ENCODE measurements at places on chromosomes 12 and 14.

GRCh38 chr12:78886719-78887407 is 22.3 kb downstream of the SYT1 start:
- DNase-seq: no peak

DNA sequence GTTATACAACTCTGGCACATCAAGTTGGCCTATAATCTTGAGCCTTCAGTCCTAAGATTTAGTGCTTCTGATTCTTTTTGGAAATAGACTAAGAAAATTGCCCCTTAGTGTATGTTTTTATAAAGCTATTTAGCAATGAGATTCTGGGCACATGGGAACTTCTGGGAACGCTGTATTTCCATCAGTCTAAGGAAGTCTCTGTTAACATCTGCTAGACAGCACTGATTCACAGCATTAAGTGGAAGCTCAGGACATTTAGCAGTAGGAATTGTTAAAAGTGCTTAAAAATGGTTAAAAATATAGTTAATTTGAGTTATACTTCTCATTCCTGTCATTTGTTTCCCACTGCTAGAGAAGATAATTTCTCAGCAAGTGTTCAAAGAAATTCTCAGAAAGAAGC is 579.1 kb downstream of the SLC16A7 start:
- no peak for DNase-seq

- DNase-seq: no peak
Observed at GRCh38 chr14:59481871-59482540, 2.2 kb downstream of the L3HYPDH start.

- no peak for DNase-seq
Observed at GRCh38 chr12:116717466-116718437, 20.1 kb downstream of the SPRING1 start.

DNA sequence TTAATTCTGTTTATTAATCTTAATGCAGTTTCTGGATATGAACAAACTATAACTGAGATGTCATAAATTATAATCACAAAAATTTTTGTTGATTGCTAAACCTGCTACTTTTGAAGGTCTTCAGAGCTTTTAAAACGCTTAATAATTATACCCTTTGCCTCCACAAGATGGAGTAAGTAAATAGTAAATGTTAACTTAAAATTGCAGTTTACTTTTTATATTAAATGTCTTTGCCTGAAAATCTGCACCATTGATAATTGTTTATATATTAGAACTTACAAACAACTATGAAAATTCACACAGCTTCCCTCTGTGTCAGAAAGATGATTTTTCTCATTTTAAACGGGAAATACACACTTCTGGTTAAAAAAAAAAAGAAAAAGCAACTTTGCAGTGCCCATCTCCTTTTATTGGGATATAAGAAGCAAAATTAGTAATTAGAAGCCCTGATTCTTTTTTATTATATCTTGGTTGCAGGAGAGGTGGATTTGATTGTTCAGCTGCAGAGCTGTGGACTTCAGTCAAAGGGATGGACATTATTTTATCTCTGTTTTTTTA is 35.6 kb downstream of the SCFD1 start:
- no peak for DNase-seq

DNA sequence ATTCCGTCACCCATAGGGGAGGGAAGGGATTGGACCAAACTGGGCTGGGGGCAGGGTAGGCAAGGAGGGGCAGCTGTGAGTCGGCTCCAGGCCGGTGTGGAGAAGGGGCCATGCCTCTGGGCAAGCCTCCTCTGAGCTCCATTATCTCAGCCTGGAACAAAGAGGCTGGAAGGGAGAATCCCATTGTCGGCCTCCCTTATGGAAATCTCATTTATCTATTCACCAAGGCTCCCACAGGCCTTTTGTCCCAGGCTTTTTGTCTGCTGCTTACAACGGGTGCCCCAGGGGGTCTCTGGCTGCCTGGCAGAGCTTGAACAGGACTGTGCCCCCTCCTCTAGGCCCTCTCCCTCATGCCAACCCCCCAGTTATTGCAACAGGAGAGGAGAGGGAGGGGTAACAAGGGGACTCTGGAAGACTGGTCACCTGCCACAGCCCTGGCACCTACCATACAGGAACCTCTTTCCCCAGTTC is 19.5 kb downstream of the FIGNL2 start:
- DNase-seq: no peak

GRCh38 chr12:80490329-80490728 is 46.3 kb downstream of the PTPRQ start:
- no peak for DNase-seq

DNA sequence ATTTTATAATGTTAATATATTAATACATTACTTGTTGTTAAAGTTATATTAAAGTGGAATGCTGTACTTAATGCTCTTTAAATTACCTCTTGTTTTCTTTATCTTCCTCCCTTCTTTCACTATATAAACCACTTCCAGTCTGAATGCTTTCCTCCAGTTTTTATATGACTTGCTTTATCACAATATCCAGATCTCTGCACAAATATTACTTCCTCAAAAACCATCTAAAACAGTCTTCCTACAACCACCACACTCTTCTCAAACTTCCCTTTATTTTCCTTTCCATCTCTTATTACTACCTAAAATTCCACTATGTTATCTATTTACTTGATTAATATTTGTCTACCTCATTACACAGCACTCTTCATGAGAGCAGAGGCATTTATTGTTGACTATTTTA is 956.6 kb downstream of the LRFN5 start:
- no peak for DNase-seq

GRCh38 chr14:67059596-67059995 is 129.6 kb upstream of the GARIN2 start:
- DNase-seq: no peak

- DNase-seq: no peak
Observed at GRCh38 chr12:42589465-42590329, at the start of gene PRICKLE1. PRICKLE1 (minus strand) TSS chr12:42589746; CDS start chr12:42472516, 117,230 bp downstream.

- no peak for DNase-seq
Observed at GRCh38 chr14:69896080-69896479, 16.9 kb downstream of the SMOC1 start.

- DNase-seq: no peak
Observed at GRCh38 chr12:122399254-122399591, 23.2 kb downstream of the CLIP1 start.

DNA sequence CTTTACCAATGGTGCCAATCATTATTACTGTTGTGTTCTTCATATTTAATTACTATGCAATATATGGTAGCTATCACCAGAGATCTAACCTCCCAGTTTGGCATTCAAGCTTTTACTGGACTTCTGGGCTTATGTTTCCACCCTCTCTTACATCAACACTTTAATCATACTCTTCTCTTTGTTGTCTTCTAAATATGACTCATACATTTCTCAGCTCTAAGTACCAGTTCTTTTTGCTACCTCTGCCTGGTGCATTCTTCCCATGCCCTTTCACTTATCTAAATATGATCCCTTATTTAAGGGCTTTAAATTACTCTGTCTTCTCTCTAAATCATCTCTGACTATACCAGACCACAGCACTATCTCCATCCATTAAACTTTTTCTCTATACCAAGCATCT is 246.1 kb upstream of the CCDC196 start:
- no peak for DNase-seq

DNA sequence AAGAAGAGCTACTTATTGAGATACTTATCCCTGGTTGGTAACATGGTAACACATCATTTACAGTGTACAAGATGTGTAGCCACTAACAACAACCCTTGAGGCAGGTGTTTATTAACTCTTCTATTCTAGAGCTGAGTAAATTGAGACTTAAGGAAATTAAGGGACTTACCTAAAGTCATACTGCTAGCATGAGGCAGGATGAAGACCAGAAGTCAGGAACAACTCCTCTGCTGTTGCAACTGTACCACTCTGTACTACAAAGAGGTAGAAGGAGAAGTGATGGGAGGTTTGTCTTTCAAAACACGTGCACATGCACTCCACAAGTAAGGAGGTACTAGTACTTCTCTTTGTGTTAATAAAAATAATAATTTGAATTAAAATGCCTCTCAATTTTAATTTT is 79.9 kb downstream of the LLPH start:
- DNase-seq: no peak

DNA sequence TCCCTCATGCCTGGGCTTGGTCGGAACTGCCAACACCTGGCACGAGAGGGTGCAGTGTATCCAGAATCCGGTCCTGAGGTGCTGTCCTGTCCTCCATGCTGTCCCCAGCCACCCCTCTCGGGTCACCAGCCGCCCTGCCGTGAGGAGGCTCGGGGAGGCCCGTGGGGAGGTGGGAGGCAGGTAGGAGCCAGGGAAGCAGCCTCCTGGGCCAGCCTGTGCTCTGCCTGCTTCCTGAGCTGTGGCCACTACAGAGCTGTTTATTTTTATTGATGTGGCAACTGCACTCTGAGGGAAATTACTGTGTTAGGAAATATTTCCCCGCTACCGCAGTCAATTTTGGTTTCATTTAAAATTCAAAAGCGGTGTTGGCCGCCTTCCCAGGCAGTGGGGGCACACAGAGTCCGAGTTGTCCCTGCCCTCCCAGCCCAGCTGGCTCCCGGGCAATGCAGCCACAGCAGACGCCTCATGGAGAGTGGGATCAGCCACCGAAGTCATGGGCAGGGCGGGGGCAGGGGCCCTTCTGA is 18.3 kb downstream of the NOC4L start:
- no peak for DNase-seq

DNA sequence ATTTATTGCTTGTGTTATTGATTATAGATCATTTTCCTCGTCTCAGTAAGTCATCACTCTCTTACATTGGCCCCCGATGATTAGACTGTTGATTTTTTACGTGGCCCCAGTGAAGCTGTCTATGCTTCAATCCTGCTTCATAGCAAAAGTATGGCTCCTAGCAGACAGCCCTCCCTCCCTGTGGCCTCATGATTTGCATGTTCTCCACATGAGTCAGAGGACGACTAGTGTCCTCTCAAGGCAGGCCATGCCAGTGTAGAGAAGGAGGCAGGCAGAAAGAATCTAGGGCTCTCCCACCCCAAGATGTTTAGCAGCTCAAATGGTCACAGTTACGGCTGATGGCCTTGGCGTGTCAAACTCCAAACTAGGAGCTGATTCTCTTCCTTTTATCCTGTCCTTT is 59.6 kb downstream of the FIGNL2 start:
- no peak for DNase-seq

DNA sequence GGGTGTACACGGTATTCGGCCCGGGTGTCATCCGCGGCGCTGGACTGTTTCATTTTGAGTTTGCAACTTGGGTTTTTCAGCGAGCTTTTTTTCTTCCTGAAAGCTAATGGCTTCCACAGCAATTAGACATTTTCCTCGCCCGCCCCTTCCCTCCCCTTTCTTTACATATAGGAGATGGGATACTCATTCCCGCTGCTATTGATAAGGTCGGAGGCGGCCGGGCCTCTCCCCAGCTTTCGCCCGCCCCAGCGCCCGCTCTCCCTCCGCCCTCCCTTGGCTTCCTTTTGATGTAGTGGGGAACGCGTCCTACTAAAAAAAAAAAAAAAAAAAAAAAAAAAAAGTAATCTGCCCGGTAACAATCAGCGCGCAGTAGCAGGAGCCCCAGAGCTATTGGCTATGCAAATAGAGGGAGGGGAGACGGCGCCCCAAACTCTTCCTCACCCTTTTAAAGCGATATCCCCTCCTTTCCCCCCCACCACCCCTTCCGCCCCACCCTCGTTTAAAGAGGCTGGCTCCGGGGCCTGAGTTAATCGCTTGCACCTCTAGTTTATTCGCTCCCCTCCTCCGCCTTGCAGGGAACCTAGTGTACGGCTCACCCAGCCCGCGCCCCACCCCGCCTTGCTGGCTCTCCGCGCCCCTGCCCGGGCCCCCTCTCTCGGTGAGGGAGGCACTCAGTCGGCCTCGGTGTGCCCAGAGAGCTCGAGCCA is 1.7 kb upstream of the CCND2 start:
- no peak for DNase-seq

GRCh38 chr12:88266806-88267360 is 124.8 kb downstream of the TMTC3 start:
- no peak for DNase-seq

- DNase-seq: no peak
Observed at GRCh38 chr14:29937116-29937515, 9.5 kb upstream of the PRKD1 start.

DNA sequence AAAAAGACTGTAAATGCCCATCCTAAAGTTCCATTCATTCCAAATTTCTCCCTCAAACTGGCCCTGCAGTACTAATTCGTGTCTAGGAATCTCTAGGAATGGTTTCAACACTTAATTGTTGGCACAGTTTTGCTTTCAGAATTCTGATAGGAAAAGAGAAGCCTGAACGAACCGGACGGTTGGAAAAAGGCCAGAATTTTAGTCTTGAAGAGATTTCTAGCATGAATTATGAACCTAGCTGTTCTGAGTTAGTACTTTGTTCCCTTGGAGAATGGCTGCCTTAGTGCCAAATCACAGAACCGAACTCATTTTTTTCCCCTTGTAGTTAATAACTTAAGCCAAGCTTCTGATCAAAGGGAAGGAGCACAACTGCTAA is 262.6 kb downstream of the ADAMTS20 start:
- DNase-seq: no peak

DNA sequence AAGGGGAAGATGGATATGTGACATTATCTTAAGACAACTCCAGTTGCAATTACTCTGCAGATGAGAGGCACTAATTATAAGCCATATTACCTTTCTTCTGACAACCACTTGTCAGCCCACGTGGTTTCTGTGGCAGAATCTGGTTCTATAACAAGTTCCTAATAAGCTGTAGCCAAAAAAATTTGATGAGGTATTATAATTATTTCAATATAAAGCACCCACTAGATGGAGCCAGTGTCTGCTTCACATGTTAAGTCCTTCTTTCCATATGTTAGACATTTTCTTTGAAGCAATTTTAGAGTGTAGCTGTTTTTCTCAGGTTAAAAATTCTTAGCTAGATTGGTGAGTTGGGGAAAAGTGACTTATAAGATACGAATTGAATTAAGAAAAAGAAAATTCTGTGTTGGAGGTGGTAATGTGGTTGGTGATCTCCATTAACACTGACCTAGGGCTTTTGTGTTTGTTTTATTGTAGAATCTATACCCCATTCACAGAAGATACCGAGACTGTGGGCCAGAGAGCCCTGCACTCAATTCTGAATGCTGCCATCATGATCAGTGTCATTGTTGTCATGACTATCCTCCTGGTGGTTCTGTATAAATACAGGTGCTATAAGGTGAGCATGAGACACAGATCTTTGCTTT is 36.9 kb downstream of the PSEN1 start:
- no peak for DNase-seq

DNA sequence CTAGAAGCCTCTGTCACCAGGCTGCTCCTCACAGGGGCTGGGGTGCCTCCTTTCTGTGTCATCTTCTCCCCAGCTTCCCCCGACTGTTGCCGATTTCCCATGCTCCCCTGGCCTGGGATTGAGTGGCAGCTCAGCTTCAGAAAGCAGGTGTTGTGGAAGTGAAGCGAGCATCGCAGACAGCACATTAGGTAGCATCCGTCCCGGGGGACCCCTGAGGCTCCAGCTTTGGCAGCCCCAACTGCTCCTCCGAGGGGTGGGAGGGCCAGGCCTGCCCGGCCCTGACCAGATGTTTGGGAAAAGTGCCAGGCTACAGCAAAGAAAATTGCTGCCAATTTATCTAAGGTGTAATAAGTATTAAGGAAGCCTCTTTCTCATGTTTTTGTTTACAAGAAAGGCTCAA is 1045.6 kb downstream of the BCL11B start:
- DNase-seq: no peak

- no peak for DNase-seq
Observed at GRCh38 chr12:116263844-116264243, 13.6 kb downstream of the MED13L start.
